ENCODE measurements at places on chromosomes 3 and 15.
A peak's percentile ranks its signal among the peaks of the same experiment; 100 is the strongest.

DNA sequence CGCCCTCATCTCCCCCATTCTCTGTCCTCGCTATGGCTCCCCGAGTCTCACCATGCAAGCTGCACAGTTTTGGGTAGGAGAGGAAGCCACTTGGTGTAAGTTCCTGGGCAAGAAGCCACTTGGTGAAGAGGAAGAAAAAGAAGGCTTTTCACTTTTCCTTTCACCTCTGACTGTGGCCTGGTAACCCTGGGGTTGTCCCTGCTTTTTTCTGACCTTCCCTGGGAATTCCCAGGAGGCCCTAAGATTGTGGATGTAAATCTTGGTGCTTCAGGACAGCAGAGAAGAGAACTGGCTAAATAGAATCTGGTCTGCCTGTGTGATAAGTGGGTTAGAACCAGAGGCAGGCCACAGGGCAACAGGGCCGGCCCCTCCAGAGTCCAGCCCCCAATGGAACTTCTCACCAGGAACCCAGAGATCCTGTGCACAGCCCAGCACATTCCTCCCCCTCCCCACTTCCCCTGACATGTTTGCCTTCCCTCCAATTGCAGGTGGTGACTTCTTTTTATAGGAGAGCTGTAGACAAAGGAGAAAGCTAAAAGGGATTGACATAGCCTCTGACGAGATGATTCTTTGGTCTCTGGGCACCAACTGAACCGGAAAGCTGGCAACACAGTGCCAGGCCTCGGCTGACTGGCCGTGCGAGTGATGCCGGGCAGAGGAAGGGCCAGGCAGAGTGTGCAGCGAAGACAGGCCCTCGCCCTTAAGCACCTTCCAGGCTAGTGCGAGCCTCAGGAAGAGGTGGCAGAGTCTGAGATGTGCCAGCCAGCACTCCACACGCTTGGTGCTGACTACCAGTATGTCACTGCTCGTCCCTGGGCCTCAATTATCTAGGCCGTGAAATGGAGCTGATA, 19.4 kb upstream of the SKOR1 start:
- DNase-seq = no peak

- no peak for DNase-seq
Observed at GRCh38 chr3:159916052-159916451, 72.6 kb upstream of the IL12A start.

DNA sequence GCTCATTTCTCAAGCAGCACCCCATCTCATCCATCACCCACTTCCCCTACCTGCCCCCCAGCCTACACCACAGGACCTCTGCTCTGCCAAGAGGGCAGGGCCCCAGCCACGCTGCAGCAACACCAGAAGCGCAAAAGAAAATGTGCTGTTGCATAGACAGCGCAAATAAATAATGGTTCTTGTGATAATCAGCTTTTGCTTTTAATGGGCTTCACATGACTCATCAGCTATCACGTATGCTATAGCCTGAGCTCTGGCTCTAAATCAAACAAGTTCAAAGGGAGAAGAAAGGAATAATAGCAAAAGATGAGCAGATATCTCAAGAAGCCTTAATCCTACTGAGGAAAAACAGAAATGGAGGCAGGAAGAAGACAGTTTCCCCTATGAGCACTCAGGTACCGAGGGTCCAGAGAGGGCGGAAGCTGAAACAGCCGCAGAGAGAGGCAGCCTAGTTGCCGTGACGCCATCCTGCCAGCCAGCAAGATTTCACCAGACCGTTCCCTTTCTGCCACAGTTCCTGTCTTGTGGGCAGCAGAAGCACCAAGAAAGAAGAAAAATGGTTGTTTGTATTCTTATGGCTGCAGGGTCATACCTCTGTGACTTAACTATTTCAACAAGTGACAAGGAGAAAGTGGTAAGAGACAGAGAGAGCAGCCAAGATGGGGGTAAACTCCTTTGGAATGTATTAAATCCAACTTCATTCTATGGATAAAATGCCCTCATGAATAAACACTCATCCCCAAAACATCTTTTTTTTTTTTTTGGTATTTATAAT, 22.0 kb downstream of the RAB27A start:
- DNase-seq = no peak

DNA sequence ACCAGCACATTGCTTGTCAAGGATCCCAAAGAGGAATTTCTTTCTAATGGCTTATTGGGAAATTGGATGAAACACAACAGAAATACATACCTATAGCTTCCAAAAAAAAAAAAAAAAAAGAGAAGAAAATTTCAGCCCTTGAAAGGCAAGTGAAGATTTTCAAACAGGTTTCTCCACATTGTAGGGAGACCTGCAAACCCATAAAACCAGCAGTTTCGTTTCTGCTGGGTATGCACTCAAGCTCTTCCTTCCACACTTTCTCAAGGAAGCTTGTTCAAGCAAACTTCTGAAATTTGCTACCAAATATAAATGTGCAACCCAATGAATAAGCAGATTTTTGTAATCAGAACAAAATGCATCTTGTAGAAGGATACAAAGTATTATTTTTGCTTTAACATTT, 15.9 kb upstream of the SH3BP5 start:
- no peak for DNase-seq

DNA sequence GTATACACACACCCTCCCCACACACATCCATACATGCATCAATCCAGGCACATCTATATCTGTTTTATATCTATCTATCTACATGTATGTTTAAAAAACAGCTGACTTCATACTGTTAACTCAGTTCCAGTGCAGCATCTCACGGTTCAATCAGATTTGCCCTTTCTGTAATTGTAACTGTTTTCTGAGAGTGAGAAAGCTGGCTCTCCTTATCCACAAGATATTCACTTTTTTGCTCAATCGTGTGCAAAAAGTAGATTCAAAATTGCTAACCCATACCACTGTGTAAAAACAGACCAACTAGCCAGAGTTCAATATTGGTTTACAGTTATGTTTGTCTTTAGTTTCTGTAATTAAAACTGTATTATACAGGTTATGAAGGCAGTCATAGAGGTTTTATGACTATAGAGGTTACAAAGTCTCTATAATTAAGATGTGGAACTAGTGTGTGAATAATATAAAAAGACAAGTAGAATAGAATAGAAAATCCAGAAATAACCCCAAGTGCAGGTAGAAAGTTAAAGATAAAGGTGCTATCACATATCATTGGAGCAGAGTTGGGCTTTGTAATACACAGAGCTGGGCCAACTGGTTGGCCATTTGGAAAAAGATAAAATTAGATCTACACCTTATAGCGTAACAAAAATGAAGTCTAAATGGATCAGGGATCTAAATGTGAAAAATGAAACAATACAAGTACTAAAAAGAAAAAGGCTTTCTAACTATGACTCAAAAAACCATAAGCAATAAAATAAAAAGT, 20.1 kb upstream of the MCF2L2 start:
- no peak for DNase-seq

DNA sequence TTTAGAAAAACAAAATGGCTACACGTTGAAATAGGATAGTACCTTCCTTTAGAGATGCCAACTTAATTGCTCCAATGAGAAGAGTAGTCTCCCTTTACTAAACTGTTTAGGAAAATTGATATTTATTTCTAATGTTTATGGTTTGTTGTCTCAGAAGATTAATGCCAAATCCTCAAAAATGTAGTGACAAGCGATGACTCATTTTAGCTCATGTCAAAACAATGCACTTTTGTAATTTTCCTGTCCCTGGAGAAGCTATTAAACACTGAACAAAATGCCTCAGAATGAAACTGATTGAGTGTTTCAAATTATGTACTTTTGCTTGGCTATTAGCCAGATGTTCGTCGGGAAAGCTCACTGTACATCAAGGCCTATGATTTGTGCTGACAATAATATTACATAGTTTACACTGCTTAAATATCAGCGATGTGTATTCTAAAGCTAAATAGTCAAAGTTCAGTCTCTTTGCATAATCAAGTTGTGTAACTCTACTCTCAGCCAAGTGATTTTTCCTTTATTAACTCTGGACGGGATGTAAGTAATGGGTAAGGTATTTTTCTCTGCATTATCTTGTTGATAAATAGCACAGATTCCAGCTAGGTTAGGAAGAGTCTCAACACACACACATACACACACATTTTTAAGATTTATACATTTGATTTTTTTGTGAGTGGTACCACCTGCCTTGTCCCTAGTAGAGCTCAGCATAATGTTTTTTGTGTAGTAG, 83.7 kb downstream of the CMSS1 start:
- DNase-seq = no peak

DNA sequence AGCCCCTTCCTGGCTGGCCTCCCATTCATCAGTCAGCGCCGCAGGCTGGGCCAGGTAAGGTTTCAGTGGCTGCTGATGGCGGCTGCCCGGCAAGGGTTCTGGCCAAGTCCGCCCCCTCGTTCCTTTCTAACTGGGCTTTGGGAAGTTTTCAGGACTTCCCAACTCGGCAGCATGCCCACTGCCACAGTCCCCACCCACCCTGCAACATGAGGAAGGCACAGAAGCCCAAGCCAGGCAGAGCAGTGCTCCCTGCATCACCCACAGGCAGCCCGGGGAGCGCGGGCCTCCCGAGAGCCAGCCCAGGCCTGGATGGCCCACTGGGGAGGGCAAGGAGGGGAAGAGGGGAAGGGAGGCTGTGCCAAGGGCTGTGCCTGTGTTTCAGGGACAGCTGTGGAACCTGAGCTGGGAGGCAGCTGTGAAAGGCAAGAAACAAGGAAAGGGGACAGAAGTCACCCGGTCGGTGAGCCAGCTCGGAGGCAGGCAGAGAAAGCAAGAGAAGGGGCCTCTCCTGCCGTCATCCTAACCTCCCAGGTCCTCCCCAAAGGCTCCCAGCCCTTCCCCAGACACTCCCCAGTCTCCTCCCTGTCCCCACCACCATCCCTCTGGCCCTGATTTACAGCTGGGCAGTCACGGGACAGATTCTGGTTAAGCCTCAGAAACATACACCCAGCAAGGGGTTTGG, 73.9 kb downstream of the CPN2 start:
- DNase-seq = peak; percentile 92

DNA sequence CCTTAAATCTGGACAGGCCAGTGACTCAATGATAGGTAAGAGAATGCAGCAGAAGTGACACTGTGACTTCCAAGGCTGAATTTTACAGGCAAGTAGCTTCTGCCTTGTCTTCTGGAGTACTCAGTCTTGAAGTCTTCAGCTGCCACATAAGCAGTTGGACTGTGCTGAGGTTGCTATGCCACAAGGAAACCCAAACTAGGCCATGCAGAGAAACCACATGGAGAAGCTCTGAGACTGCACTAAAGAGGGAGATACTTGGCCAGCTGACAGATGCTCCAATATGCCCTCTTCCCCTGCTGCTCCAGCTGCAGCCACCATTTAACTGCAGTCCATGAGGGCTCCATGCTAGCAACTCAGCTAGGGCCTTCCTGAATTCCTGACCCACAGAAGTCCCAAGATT, 119.4 kb upstream of the GADL1 start:
- DNase-seq = no peak

DNA sequence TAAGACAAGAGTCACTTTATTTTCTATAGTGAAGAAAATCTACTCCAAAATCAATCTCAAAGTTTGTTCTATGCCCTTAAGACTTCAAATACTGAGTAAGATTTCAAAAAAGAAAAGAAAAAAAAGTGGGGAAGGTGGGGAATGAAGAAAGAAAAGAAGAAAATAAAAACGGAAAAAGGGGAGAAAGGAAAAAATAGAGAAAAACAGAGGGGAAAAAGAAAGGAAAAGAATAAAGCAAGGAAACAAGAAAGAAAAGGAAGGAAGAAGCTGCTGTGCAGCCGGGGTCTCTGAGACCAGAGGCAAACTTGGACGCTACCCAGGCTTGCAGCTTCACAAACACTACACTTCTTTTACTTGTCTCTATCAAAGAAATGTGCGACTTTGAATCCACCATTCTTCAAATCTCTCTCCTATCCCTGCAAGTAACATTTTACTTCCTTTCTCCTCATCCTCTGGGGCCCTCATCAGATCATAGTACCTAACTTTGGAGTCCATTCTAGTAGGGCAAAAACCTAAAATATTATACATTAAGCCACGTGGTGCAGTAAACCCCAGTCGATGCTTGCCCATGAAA, 279.8 kb downstream of the FOXP1 start:
- peak; percentile 56 for DNase-seq

- no peak for DNase-seq
Observed at GRCh38 chr3:66722675-66723074, 221.9 kb upstream of the LRIG1 start.

DNA sequence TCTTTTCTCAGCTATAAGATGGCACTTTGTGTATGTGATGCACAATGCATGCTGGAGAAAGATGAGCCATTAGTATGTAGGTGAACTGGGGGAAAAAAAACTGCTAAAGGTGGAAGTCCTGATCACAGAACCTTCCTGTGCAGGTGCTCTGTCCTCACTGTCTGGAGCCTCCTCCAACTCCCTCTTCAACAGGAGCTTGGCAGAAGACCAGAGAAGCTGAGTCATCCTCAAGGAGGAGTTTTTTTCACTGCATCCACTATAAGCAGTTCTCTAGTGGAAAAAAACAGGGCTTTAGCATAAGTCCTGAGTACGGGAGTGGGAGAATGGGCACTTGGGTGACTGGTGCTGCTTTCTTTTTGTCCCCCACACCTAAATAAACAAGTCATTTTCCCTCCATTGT, 168.4 kb upstream of the CADPS start:
- no peak for DNase-seq

DNA sequence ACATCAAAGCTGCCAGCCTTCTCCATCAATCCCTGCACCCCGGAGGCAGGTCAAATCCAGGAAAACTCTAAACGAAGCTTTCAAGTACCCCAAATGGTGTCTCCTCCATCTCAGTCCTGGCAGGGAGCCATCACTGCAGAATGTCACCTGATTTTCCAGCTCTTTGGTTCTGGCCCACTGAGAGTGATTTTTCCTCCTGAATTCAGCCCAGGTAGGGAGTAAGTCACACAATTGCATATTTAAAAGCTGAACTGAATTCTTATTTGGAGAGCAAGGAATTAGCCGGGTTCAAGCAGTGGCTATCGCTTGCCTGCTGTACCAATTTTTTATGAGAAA, 5.3 kb downstream of the RFTN1 start:
- no peak for DNase-seq

GRCh38 chr3:159787794-159788205, 200.8 kb upstream of the IL12A start:
- DNase-seq = no peak

DNA sequence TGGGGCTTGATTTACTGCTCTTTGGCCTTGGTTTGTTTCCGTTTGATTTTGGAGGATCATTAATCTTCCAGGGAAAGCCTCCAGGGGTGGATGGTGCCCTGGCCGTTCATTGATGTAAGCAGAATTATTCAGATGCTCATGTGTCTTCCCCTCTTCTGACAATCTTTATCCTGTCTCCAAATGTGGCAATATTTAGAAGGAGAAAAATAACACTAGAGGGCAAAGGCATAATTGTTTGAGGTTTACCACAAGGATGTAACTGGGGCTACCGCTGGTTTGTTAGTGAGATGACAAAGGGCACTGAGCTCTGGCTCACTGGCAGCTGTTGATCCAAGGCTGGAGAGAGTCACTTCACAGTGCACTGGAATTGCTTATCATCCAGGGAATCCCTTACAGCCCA, 18.2 kb upstream of the PLCL2 start:
- no peak for DNase-seq

GRCh38 chr3:100081986-100082692, 32.2 kb downstream of the FILIP1L start:
- DNase-seq = no peak
